ENCODE measurements at places on chromosomes 3 and 15. TPM values are rescaled to one million over a fixed set of nuclear protein-coding genes. Genes with fewer than 3 reads are reported as not detected.

DNA sequence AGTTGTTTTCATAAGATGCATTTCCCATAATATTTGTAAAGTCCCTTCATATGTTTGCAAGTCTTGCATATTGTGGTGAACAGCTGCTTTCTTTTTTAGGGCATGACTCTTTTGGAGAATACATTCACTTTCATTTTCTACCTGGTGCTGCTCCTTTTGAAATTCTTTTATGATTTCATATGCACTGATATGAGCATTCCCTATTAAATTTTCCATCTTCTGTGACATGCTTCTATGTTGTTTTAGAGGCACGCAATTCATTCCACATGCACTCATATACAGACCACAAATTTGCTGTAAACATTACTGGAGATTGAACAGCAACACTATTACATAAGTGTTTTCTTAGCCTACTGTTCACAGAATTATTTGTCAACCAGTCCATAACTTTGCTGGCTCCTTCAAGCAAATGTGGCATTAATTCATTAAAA is 92.8 kb upstream of the TNFSF10 start:
- DNase-seq = no peak

DNA sequence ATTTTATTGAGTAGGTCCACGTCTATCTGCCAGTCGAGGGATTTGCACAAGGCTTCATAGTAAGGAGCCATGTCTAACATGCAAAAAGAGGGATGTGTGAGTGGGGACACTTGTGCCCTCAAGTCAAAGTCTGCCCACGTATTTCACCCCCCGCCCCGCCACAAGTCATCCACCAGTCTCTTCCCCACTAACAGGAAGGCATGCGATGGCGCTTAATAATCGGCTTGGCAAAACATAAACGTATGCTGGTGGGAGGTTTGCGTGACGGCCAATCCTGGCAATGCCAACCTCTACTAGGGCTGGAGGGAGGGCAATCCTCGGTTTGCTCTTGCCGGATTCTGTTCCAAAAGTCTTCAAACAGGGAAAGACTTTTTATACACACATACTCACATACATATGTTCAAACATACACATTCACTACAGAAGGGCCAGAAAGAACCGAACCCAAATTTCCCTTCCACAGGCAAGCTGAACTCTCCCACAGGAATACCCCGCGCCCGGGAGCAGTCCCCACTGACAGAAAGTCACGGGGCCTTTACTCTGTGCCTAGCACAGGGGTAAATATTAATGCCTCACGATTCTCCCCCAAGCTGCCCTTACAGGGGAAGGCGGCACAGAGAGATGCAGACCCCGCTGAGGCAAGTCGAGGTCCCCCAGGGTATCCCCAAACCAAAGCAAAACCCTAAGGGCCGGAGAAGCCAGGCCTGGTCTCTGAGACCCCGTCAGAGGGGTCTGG is 675 bp downstream of the PSMD6 start:
- DNase-seq = peak; percentile 38

GRCh38 chr15:64180235-64180824 is 17.5 kb upstream of the PPIB start:
- no peak for DNase-seq

DNA sequence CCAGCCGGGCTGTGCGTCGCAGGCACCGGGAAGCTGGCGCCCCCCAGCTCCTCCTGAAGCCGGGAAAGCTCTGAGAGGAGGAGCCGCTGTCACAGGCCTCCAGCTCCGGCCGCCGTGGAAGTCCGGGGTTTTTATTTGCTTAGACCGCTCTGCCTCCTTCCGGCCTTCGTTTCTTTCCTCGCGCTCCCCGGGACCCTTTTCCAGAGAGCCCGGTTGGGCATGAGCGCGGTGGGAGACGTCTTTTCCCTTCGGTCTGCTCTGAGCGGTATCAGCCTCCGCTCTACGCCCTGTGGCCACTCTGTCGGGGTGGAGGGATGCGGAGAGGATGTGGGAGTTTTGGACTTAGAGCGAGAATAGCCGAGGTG is 559 bp downstream of the SENP5 start:
- no peak for DNase-seq

DNA sequence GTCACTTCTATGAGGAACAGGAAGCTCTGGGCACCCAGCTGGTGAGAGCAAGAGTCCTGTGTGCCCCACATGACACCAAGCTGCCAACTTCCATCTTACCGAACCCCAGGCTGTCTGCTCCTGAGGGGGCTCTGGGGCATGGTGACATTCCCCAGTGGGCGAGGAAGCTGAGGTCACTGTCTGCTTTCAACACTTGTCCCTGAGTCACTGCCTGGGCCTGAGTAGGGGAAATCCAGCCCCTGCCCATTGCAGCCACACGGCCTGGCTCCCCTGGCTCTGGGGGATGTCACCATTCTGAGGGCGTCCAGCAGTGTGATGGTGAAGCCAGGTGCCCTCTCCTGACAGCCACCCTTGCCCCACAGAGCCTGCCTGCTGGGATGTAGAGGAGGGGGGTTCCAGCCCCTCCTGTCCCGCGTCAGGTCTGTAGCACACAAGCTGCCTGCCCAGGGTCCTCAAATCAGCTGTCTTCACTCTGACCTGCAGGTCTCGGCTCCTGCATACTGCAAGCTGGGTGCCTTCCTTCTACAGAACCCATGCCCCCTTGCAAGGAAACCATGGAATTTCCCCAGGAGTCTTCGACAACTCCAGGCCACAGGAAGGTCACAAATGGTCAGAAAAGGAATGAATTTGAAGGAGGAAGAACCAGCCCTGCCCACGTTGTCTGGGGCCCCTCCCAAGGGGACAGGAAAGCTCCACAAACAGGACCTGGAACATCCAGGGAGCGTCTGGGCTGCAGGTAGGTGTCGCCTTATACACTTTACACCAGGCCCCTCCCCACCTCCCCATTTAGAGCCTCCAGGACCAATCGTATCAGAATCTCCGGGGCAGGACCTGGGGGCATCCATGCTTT is 69.9 kb upstream of the GATM start:
- peak; percentile 58 for DNase-seq

Gene ROBO1
- 41.9 TPM for total RNA-seq

DNA sequence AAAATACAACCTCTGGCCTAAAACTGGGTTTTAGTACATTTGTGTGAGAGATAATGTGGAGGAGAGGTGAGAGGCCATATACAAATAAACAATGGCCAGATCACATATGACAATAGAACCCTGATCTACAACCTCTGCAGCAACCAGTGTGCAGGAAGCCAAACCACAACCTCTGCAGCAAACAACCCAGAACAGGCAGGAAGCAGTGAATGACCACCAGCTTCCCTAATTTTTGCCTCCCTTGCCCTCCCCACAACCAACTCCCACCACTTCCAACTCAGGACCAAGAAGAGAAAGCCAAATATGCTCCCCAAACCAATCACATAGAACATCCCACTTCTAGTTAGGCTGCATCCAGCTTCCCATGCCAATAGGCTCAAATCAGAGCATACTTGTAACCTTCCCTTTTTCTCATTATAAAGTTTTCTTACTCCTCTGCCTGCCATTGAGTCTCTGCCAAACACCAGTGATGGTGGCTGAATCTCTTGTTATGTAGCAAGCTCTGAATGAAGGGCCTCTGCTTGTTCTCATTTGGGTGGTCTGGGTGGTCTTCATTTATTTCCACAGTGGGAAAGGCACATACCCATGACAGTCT is 102.6 kb upstream of the GAP43 start:
- no peak for DNase-seq

DNA sequence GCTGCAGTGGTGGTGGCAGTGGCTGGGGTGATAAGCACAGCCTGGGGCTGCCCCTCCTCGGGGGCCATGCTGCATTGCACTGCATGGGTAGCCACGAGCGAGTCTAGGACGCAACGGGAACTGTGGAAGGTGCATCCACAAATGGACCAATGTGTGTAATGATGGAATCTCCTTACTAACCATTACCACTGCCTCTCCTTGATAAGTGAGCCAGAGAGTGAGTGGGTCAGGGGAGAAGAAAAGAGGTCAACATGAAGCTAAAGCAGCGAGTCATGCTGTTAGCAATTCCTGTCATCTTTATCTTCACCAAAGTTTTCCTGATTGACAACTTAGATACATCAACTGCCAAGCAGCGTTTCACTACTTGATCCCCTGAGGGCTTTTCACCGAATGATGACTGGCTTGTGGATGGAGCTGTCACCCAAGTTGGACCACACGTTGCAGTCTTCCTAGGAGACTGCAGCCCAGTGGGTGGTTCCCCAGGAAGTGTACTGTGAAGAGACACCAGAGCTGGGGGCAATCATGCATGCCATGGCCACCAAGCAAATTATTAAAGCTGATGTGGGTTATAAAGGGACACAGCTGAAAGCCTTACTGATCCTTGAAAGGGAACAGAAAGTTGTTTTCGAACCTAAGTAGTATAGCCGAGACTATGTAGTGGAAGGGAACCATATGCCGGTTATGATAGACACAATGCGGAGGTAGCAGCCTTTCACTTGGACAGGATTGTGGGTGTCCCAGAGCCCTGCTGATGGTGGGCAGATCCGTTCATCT is 20.6 kb downstream of the SAMD7 start:
- no peak for DNase-seq

DNA sequence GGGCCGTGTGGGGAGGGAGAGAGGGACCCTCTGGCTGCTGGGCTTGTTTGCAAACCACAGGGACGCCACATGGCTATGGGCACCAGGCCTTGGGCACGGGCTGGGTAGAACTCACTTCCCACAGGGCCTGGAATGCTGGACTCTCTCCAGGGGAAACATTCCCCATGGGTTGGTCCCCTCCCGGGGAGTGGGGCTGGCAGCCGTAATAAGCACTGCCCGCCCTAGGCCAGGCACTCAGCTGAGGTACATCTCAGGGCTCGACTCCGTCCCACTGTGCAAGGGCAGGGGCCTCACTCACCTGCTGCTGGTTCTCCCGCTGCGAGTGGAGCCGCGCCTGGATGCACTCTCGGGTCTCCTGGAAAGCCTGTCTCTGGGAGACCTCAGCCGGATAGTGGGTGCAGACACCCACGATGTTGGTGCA is 96.7 kb downstream of the ADCY5 start:
- DNase-seq = peak; percentile 35

Gene PIGBOS1
- 16.0 TPM for total RNA-seq

DNA sequence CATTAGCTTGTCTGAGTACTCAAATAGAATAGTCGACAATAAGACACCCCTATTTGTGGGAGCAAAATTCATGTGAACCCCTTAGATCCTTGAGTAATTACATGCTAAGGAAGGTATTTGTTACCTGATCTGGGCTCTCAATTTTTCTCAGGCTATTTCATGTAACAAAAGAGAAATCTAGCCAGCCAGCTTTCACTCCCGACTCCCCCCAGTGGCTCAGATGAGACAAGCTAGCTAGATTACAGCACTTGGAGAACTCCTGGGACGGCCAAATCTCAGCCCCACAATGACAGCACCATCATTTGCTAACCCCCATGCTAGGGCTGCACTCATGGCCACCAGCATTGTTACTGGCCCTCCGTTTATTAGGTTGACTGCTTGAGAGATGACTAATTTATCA is 41.3 kb downstream of the GLDN start:
- peak; percentile 22 for DNase-seq

GRCh38 chr3:170277833-170278580 is 55.8 kb downstream of the PRKCI start:
- no peak for DNase-seq

GRCh38 chr3:56874269-56874668 is 72.5 kb upstream of the ARHGEF3 start:
- no peak for DNase-seq

GRCh38 chr3:42101048-42101447 is 9.9 kb downstream of the TRAK1 start:
- DNase-seq = peak; percentile 90

Gene GOLGA6A
- 0.05 TPM for total RNA-seq

- no peak for DNase-seq
These were observed 352 bp upstream of the TMF1 start for GRCh38 chr3:69052472-69052898.

DNA sequence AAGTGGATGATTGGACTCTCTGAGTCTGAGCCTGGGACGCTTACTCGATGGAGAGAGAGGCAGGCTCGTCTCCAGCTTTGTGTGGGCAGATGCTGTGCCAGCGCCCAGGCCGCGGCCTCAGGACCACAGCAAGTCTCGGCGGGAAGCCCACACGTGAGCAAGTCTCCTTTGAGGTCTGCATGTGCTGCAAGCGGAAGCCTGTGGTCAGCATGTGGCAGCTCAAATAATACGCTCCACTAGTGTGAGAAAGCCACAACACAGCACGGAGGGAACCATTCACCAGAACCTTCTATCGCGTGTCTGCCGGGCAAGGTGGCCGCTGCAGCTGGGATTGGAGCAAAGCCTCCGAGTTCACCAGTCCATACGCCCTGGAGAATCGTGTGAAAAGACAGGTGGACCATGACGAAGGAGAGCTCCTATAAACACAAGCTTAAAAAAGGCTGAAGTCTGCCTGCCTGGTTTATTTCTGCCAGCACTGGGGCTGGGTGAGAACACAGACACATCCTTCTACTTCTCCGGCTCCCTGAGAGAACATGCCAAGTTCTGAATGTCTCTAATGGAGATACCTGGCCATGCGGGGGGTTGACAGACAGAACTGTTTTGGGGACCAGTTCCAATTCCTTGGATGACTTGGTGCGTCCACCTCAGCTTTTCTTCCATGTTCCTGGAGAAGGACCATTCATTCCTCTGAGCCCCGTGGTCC is 82.0 kb upstream of the LRIG1 start:
- DNase-seq = peak; percentile 25

Gene FGF7
- 0.15 TPM for total RNA-seq

GRCh38 chr3:45534632-45535031 is 59.9 kb upstream of the LIMD1 start:
- no peak for DNase-seq

GRCh38 chr3:173351886-173352285 is 45.7 kb upstream of the NLGN1 start:
- no peak for DNase-seq

GRCh38 chr3:173552526-173552925 is 155.0 kb downstream of the NLGN1 start:
- no peak for DNase-seq

- peak; percentile 80 for DNase-seq
These were observed 43.1 kb downstream of the AMOTL2 start for GRCh38 chr3:134330883-134331810.

DNA sequence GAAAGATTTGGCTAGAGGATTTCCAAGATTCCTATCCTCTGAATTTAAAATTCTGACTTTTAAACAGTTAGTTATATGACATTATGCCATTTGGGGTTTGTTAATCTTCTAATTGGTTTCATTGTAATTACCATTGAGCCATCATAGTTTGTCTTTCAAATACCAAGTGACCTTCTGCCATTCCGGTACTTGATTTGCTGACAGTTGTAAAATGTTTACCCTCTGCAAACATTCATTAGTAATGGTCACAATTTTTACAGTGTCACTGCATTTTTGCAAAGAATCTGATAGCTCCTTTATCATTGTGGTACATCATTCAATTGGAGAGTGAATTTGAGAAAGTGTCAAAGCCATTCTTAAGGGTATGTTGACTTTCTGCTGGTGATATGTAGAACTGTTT is 645.0 kb upstream of the TBL1XR1 start:
- no peak for DNase-seq

DNA sequence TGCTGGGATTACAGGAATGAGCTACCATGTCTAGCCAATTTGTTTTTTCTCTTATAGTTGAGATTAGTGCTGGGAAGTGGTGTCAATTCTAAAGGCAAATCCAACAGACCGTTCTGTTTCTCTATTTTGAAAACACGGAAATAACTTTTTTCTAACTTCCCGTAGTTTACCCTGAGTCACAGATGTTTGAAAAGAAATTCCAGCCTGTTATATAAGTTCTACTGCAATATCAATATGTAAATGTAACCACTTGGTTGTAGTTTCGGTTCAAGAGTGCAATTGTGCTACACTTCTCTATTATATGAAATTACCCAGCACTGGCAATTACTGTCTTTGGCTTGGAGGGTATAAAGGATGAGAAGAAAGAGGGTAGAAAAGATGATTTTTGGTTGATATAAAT is 22.3 kb upstream of the GNB4 start:
- DNase-seq = no peak

GRCh38 chr15:59191855-59192237 is 14.8 kb upstream of the LDHAL6B start:
- peak; percentile 99 for DNase-seq

Data from renal cortical epithelial cell (primary cell).